NCI-H2029 treated with DMSO at 0.1 percent for 48 hours (cell line): ENCODE measurements at places on chromosomes 4 and X.

DNA sequence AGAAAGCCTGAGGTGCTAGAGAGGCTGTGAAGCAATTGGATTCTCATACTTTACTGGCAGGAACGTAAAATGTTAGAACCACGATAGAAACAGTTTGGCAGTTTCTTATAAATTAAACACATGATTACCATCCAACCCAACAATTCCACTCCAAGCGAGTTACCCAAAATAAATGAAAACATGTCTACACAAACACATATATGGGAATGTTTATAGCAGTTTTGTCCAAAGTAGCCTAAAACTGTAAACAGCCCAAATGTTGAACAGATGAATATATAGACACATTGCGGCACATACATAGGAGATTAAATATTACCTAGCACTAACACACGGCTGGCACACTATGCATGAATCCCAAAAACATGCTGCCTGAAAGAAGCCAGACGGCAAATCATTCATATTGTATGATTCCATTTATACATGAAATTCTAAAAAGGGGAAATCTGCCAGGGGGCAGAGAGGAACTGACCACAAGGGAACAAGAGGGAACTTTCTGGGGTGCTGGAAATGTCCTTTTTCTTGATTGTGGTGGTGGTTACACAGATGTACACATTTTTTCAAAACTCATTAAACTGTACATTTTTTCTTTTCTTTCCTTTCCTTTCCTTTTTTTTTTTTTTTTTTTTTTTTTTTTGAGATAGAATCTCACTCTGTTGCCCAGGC lies 50.4 kb upstream of the SLC25A4 start:
- no peak for DNase-seq

GRCh38 chr4:39541987-39542610 lies 14.9 kb upstream of the UGDH start:
- no peak for DNase-seq

DNA sequence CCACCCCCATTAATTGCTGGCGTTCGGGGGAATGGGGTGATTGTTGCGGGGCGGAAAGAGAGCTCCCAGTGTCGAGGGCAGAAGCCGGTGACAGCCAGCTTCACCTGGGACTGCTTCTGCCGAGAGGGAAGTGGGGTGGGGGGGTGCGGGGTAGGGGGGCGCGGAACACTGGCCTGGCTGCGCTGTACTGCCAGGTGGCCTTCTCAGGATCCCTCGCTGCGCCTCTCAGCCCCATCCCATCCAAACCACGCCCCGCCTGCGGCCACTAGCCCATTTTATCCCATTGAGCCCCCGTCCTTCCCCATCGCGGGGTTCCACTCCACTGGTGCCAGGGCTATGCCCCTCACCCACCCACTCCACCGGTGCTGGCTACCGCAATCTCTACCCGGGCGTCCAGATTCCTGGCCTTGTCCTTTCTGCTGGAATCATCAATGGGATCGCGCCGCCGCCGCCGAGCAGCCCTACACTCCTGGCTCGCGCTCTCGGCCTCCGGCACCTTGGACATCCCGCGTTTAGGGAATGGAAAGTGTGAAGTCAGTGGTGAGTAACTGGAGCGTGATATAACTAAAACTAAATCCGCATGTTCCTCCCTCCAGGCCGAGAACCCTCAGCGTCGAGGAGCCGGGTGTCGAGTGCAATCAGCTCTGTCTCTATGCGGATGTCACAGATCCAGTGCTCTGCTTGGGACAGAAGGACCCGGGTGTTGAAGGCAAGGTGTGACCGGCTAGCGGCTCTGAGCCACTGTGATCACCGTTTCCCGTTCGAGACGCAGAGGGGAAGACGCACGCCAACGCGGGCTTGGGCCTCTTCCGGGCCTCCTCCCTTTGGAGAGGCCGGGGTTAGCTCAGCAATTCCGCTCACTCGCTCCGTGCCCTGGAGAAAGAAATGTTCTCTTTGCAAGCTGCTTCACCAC lies 20.5 kb downstream of the NKX3-2 start:
- no peak for DNase-seq

GRCh38 chrX:37594755-37595382 lies 23.4 kb downstream of the LANCL3 start:
- DNase-seq = no peak

GRCh38 chr4:52728691-52729240 lies 22.5 kb downstream of the ERVMER34-1 start:
- DNase-seq = no peak

- no peak for DNase-seq
These were observed 43.9 kb downstream of the C4orf50 start for GRCh38 chr4:5974321-5974720.

GRCh38 chr4:38730830-38731646 lies 51.8 kb downstream of the TLR10 start:
- peak; percentile 49 for DNase-seq

GRCh38 chrX:149757206-149758067 lies 16.4 kb upstream of the HSFX1 start:
- no peak for DNase-seq

DNA sequence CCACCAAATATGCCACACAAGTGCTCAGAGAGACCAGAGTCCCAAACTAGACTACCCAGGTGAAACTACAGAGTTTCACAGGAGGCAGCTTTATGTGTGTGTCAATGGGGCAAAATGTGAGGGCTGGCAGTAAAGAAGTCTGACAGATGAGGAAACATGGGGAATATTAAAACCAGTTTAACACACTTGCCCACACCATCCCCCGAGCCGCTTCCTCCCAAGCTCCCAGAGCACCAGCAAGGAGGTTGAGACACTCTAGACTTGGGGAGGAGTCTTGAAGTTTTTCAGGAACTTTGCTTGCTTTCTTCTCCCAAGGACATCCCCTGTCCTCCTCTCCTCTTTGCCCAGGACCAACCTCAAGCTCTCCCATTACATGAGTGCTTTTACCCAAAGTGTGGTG lies 94.7 kb upstream of the SPRY1 start:
- no peak for DNase-seq

- no peak for DNase-seq
These were observed 7.4 kb downstream of the AFF1 start for GRCh38 chr4:86942185-86942666.

DNA sequence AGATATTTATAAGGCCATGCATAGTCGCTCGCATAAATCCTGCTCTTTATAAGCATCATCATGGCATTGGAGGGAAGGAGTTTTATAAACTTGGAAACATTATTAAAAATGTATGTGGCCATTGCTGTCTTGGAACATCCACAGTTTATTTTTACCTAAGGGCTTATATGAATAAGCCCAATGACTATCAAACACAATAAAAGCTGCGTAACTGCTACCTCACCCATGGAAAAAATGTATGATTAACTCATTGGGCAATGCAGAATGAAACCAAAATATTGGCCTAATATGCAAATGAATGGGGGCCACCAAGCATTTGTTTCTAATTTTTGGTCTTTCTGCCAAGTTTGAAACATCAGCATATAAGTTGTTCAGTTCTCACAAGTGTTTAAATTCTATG lies 19.1 kb downstream of the GEMIN8 start:
- DNase-seq = no peak

DNA sequence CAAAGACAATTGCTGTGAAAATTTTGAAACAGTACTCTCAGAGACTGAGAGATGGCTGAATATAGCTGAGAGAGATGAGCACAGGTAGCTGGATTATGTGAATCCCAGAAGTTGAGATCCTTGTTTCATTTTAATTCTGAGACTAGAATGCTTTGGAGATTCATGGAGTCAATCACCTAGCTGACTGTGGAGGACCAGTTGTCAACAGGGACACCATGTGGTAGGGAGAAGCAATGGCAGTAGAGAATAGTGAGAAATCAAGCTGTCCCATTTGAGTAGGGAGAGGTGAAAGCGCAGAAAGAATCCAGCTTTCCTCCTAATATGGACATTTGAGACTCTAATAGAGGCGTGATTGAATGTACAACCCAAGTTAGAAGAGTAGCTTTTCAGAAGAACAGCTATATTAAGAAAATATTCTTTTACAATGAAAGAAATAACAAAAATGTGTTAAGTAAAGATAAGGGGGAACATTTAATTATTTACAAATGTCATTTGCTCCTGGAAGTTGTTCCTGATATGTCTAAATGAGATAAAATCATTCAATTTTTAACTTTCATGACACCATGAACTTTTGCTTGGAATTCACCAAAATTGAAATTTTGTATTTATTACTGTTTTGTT lies 30.3 kb upstream of the GLRB start:
- peak; percentile 9 for DNase-seq

- no peak for DNase-seq
These were observed 62.4 kb upstream of the UGT2B15 start for GRCh38 chr4:68732653-68733466.

GRCh38 chr4:10347281-10347795 lies 109.9 kb downstream of the ZNF518B start:
- no peak for DNase-seq

DNA sequence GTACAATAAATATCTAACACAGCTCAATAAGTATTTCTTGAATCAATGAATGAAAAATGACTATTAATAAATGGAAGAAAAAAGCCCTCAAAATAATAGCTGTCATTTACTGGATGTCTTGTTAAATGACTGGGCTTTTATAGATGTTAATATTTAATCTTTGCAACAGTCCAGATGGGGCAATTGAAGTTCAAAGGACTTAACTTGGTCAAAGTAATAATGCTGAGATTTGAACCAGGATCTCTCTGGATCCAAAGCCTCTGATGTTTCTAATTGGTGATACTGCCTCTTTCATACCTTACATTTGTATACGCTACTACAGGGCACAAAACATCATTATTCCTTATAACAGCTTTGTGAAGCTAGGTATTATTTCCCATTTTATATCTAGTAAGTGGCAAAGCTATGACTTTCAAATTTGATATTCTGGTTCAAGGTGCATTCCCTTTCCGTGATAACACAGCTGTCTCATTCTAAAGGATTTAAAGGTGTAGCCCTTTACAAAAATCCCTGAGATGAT lies 72.6 kb downstream of the DCK start:
- DNase-seq = no peak

DNA sequence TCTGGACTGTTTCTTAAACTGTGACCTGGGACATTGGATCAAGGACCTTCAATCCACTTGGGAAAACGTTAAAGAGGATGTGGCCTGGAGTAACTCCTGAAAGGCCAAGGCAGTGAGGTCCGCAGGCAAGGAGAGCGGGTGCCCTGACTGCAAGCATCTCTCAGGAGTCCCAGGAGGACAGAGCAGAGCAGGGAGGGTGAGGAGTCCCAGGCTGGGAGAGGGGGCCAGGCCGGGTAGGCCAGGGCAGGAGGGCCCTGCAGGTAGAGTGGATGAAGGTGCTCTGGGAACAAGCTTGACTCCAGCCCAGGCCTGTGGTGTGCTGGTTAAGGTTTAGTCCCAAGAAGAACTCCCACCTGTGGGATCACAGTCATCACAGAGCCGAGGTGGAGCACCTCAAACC lies 13.8 kb downstream of the PNMA6E start:
- DNase-seq = no peak

- DNase-seq = no peak
These were observed 309.8 kb downstream of the LDB2 start for GRCh38 chr4:16588651-16589050.

GRCh38 chr4:8393593-8394038 lies 46.9 kb downstream of the ACOX3 start:
- no peak for DNase-seq

- DNase-seq = no peak
These were observed 248.4 kb upstream of the TTC29 start for GRCh38 chr4:147194114-147194513.

DNA sequence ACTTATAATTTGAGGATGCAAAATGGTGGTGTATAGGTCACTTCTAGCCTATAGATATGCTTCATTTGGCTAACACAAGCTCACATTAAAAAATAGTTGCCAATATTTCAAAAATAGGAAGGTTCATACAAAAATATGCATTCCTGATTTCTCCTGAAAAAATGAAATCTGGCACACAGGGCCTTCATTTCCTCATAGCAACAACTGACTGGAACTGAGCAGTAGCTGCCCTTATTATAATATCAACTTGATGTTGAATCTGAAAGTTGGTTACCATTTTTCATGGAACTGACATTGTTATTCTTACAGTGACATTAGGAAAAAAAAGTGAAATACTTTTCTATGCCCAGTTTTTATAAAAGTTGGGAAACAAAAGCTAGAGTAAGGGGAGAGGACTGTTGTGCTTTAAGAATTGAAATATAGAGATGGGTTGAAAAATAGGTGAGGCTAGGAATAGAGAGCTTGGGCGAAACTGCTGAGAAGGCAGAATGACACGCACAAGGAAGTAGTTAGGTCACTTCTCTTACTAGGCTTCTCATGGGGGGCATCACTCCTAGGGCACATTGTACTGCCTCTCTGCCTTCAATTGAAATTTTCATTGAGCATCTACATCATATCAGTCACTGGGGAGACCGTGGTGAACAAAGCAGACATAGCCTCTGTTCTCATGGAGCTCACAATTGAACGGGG lies 43.1 kb upstream of the C1GALT1C1 start:
- DNase-seq = no peak

DNA sequence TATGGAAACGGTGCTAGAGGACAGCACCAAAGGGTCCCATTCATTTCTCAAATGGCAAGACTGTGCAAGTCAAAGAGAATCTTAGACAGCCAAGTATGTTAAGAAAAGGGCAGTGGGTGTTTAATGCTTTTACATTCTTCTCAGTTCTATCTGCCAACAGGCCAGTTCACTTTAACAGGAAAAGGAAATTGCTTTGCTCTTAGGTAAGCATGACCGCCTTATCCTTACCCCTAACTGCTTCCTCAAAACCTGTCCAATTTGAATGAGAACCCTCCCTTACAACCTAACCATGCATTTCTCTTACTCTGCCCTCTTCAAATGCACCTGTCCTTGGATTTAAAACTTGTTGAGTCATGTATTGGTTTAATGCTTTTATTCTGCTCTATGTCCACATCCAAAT lies 44.5 kb upstream of the BLTP1 start:
- no peak for DNase-seq

DNA sequence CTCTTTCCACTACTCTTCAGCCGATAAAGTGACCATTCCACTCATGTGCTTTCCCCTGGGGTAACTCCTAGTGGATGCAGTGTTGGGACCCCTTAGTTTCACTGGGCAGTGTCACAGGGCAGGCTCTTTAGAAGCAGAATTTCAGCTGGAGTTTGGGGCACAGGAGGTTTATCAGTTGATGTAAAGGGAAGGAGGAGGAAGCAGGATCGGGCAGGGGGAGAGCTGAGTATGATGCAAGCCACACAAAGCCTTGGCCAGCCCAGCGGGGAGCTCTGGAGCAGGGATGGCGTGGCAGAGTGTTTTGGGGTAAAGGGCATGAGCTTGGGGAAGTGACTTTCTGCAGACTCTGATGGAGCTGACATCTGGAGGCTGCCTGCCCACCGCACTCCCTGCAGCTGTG lies 19.3 kb downstream of the WDR13 start:
- no peak for DNase-seq

DNA sequence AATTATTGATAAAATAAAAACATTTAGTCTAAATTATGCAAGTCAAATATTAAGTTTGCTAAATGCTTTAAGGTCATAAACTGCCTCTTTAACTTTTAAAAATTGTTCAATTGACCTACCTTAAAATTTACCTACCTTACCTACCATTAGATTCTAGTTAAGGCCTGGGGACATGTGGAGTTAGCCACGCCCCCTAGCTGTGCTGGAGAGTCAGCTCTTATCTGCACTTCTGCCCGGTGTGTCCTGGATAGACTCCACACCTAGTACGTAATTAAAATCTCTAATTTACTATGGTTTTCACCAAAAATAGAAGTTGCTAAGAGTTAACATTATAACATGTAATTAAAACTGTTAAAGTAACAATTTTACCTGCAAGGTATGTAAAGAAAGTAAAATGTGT lies 22.7 kb downstream of the TENM3 start:
- DNase-seq = no peak
